Suppressor macrophage (primary cell): ENCODE measurements at places on chromosomes 3 and 15.
A peak's percentile ranks its signal among the peaks of the same experiment; 100 is the strongest.

GRCh38 chr15:52295421-52296001, at the start of gene MYO5C:
Gene MYO5C, minus strand, starts transcription at chr15:52295804. Its CDS starts 168 bp downstream, at chr15:52295636.
- DNase-seq, result peak; percentile 44

DNA sequence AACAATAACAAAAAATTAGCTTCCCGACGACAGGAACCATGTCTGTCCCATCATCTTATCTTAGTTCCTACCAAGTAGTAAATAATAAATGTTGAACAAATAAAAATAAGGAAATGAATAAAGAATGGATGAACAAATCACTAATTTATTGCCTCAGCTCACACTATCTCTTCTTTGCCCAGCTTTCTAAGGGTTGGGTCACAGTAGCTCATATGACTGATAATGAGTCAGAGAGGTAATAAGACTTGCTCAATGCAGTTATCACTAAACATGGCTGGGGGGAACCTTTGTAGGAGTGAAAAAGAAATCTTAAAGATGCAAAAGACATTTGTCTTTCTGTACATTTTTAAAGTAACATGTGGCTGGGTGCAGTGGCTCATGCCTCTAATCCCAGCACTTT, 182.2 kb downstream of the WDR76 start:
- DNase-seq, result no peak

DNA sequence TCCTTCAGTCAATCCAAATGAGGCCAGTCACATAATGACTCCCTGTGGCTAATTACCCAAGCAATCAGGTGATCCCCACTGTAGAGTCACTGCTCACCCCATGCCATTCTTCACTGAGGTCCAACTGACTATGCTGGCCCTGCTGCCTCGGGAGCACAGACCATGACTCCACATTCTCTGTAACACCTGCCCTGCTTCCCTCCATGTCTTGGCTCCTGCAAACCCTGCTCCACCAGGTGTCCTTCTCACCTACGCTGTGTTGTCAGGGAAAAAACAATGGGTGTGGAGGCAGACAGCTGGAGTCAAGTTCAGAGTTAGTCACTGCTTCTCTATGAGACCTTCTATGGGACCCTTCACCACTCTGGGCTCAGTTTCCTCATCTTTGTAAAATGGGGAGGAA, 6.1 kb upstream of the SFMBT1 start:
- DNase-seq, result no peak

DNA sequence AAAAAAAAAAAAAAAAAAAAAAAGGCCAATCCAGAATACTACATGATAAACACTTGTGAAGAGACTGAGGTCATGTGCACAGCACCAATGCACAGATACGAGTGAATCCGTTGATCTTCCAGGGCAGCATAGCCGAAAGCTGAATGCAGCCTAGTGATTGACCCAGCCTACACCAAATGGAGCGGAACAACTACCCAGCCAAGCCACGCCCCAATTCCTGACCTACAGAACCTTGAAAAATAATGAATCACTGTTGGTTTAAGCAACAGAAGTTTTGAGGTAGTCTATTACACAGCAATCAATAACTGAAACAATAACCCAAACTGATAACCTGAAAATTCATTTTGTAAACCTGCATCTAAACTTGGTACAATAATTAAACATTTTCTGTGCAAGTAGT, 361.0 kb downstream of the FHIT start:
- DNase-seq, result no peak

GRCh38 chr3:189911001-189911400, 209.7 kb downstream of the P3H2 start:
- no peak for DNase-seq

GRCh38 chr3:29544701-29545363, 264.0 kb downstream of the RBMS3 start:
- DNase-seq, result no peak

DNA sequence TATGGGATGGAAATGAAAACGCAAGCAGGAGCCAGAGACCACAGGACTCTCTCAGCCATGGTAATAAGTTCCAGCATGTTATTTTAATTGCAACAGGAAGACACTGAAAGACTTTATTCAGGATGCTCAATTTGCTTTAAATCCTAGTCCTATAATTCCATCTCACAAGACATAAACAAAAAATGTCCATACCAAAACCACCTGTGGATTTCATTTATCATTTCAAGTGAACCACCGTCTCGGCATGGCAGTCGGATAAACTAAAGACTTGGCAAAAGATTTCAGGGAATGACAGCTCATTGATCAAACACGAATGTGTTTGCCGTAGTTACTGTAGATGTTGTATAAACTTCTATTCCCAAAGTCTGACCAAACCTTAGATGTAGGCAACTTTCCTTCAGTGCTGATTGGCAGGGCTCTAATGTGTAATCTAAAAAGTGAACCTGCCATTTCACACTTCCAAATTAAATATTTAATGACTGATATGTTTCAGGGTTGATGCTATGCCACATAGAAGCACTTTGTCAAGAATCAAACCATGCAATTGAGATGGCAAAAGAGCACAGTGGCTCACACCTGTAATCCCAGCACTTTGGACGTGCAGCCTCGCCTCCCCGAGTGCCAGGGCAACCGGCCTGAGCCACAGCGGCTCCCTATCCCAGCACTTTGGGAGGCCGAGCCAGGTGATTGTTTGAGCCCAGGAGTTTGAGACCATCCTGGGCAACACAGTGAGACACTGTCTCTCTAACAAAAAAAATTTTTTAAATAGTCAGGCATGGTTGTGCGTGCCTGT, 331.7 kb downstream of the MAGI1 start:
- no peak for DNase-seq

- DNase-seq, result no peak
Observed at GRCh38 chr15:68775236-68775577, 45.5 kb downstream of the ANP32A start.

GRCh38 chr3:135268941-135269532, 474.0 kb downstream of the EPHB1 start:
- no peak for DNase-seq

DNA sequence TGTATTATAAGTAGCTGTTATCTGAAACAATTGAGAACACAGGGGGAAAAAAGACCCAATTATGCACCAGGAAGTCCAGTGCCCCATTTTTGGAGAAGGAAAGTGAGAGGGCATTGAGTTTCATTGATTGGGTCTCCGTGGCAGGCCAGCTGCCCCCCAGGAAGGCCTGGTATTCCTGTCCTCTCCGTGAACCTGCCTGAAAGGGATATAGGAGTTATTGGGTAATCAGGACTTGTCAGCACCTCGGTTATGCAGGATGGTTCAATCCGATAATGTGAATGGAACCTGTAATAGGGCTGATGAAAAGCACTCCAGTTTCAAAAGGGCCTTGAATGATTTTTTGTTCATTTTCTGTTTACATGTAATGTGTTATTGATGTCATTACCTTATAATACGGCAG, 122.0 kb upstream of the RARB start:
- no peak for DNase-seq

- no peak for DNase-seq
Observed at GRCh38 chr15:67770358-67770628, 55.0 kb upstream of the SKOR1 start.

GRCh38 chr15:101349047-101349951, 54.3 kb upstream of the SNRPA1 start:
- no peak for DNase-seq

GRCh38 chr3:156586905-156587759, 32.2 kb upstream of the SSR3 start:
- DNase-seq, result peak; percentile 88

DNA sequence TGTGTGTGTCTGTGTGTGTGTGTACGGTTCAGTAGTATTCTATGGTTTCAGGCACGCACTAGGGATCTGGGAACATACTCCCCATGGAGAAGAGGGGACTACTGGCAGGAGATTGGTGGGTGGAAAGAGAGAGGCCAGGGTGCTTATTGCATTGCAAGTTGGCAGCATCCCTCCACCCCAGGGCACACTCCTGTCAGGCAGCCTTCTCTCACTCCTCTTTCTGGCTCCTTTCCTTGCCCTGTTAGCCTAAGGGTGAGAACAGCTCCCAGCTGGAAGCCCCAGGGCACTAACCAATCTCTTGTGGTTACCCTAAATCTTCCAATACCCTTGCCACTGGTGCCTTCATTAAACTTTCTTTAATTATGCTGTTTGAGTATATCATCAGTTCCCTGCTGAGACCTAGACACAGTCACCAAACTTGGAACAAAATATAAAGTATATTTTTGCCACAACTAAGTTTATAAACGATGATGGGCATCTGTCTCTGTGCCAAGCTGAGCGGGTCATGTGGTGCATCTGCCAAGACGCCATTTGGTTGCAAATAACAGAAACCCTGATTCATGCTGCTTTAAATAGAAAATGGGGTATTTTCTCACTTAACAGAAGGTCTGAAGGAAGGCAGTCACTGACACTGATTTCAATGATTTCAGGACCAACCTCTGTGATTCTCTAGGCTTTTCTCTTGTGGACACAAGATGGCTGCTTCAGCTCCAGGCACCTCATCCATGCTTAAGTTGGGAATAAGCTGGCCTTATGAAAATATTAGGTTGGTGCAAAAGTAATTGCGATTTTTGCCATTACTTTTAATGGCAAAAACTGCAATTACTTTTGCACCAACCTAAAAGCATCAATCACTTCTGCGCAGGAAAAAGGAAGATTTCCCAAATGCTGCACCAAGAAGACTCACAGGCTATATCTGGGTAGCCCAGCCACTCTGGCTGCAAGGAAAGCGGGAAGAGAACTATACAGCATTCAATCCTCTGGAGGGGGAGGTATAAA, 476.9 kb upstream of the PROK2 start:
- no peak for DNase-seq

- no peak for DNase-seq
Observed at GRCh38 chr15:99131441-99132023, 26.7 kb downstream of the SYNM start.

DNA sequence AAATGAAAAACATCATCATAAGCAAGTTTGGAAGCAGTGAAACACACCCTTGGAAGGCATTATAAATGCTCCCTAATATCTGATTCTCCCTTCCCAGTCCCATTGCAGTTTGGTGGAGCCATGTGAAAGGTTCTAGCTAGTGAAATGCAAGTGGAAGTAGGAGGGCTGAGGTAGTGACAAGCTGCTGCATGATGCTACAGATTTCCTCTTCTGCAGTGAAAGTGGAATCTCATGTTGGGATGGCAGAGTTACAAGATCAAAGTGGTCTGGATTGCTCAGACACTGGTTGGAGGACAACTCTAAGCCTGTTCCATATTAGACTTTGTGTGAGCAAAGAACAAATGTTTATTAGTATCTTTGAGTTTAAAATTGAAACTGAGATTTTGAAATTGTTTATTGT, 3.3 kb upstream of the PDCD6IP start:
- peak; percentile 51 for DNase-seq

DNA sequence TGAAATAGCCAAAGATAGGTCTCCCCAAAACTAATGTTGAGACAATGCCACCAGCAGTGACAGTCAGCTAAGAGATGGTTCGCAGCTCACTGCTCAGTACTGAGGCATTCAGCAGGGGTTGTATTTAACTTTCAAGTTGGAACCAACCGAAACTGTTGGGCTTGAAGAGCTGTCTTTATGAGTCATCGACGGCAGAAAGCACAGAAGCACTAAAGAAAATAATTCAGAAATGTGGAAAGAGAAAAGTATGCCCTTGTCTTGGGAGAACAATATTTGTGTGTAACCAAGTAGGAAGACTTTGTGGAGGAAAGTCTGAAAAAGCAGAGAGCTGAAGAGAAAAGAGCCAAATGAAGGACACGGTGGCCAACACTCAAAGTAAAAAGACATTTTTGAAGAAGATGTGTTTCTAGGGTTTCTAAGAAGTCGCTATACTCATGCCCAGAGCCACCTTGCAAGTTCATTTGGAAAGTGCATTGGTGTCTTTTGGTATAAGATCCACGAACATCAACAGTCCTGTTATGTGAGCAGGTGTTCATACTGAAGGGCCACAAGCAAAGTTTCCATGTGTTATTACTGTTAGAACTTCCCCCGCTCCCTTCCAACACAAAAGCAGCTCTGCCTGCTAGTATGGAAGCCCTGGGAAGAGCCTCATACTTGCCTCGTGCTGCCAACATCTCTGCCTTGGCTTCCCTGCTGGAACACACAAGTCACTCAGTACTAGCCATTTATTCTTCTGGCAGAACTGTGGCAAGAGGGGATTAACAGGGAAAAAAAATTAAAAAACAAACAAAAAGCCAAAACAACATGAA, 4.1 kb upstream of the RARB start:
- DNase-seq, result no peak

DNA sequence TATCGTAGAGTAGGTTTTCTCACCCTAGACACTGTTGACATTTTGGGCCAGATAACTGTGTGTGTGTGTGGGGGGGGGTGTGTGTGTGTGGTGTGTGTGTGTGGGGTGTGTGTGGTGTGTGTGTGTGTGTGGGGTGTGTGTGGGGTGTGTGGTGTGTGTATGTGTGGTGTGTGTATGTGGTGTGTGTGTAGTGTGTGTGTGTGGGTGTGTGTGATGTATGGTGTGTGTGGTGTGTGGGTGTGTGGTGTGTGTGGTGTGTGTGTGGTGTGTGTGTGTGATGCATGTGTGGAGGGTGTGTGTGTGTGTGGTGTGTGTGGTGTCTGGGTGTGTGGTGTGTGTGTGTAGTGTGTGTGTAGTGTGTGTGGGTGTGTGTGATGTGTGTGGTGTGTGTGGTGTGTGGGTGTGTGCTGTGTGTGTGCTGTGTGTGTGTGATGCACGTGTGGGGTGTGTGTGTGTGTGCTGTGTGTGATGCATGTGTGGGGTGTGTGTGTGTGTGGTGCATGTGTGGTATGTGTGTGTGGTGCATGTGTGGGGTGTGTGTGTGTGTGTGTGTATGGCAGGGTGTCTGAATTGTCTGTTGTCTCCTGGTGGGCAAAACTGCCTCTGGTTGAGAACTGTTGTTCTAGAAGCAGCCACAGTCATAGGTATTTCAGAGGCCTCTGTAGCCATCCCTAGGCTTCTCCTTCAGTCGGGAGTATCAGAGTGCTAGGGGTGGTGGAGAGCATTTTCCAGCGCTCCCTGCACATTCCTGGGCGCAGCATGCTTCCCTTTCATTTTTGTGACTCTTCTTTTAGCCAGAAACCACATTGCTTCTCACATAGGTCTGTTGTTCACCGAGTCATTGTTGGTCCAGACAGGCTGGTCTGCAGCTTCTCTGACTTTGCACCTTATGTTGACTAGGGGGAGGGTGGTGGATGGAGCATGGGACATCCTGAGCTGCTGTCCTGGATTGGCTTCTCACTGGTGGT, 84.4 kb downstream of the THSD4 start:
- DNase-seq, result no peak

DNA sequence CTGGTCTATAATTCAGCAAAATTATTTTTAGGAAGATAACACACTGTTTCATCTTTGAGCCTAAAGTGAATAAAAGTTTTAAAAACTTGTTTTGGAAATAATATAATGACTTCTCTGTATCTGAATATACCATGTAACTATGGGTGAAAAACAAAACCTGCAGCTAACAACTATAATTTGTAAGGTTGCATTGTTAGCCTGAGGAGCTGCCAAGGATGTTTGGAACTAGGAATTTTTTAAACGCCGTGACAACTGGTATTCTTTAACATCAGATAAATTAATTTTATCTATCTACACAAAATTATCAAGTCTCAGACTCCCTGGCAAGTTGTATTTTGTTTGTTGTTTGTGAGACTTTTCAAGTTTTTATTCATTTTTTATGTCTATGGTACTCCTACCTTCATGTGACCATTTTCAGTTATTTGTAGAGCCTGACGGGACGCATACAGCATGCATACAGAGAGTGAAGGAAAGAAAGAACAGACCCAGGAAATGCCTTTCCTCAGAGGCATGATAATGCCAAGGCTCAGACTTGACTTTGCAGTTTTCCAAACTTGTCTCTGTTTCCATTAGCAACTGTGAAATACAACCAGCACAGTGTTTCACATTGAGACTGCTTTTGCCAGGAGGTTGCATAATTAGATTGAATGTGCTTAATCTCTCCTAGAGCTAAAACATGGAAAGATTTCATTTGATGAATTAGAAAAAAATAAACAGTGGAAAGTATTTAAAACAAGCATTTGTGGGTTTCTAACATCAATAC, 60.8 kb upstream of the ARHGEF26 start:
- DNase-seq, result no peak

GRCh38 chr3:69761896-69762767, 22.9 kb downstream of the MITF start:
- DNase-seq, result peak; percentile 66
